ENCODE measurements at places on chromosomes 13 and 19.
A peak's percentile ranks its signal among the peaks of the same experiment; 100 is the strongest.

GRCh38 chr19:11486661-11487503 lies 6.0 kb upstream of the ELAVL3 start:
- DNase-seq, result no peak

DNA sequence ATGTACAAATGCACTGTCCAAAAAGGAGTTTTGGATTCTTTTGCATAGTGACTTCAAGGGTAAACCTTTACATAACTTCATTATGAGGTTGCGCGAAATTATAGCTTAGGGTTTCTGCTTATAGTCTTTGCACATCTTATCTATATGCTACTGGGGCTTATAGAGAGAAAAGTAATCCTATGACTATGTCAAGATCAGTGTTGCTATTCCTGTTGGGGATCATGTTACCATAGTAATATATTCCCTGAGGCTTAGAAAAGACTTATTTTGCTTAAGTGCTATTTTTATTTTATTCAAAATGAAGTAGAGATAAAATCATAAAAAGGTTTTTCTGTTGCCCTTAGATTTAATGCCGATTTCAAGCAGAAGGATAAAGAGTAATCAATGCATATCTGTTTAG lies 14.7 kb upstream of the POSTN start:
- DNase-seq, result no peak

DNA sequence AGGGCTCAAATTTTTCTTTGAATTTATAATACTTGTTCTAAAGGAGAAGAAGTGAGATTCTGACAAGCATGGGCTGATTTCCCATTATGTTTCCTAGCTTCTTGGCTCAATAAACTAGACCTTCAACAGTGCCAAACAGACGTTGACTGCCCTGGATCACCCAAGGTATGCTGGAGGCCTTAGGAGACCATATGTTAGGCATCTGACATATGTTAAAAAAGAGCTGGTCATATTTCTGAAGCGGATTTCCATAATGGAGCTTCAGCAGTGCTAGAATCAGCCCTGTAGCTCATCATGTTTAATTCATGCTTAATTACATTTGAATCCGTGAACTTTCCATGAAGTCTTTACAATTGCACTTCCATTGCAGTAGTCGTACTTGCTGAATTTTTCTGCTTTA lies 653.3 kb downstream of the DIAPH3 start:
- DNase-seq, result no peak

- no peak for DNase-seq
Measured at GRCh38 chr13:59843040-59843439, 320.7 kb downstream of the DIAPH3 start.

- no peak for DNase-seq
Measured at GRCh38 chr19:495081-495401, 1.2 kb upstream of the MADCAM1 start.

DNA sequence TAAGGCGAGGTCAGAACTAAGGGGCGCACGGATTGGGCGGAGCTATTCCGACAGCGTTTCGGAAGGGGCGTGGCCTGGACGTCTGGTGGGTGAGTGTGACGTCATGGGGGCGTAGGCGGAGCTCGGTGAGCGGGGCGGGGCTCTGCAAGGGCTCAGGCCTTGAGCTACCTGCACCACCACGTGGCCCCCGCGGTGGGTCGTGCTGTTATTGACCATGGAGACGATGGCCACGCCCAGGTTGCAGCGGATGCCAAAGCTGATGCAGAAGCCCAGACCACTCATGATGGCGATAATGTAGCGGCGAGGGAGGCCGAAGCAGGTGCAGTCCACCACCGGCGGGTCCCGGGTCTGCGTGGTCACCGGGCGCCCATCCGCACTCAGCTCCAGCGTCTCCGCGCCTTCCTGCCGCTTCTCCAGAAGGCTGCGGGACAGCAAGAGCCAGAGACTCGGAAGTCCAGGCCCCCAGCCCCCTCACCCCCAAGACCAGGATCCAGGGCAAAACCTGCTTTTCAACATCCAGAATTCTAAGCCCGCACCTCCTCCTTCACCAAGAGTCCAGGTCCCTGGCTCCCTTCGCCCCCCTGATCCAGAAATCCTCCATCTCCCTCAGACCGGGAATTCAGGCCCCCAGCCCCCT lies 4.8 kb downstream of the SLC17A7 start:
- DNase-seq, result no peak

DNA sequence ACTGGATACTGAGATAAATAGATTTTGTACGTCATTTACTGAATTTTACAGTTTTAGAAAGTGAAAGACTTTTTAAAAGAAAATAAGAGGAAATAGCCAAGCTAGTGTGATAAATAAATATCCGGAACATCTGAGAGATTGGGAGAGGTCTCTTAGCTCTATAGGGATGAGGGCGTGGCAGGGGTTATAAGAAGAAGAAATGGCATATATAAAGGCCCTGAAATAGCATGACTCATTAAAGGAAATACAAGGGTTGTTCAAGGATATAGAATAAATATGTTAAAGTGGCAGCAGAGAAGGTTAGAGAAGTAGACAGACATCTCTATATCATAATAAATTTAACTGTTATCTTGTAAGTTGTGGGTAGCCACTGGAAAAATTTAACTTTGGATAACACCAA lies 144.4 kb downstream of the MAB21L1 start:
- DNase-seq, result no peak

DNA sequence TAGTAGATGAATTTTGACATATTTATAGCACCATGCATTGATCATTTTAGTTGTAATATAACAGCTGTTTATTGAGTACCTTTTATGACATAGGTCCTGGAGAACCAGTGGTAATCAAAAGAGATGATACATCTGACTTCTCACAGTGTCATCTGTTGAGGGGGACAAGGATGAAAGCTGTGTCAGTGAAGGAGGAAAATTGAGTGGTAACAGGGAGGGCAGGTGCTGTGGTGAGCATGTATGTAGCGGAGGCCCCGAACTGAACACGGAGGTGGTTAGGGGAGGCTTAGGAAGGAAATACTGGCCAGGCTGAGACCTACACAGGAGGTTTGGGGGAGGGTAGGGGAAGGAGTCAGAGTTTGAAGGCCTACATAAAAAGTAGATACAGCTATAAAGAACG lies 199.7 kb downstream of the GGACT start:
- no peak for DNase-seq

DNA sequence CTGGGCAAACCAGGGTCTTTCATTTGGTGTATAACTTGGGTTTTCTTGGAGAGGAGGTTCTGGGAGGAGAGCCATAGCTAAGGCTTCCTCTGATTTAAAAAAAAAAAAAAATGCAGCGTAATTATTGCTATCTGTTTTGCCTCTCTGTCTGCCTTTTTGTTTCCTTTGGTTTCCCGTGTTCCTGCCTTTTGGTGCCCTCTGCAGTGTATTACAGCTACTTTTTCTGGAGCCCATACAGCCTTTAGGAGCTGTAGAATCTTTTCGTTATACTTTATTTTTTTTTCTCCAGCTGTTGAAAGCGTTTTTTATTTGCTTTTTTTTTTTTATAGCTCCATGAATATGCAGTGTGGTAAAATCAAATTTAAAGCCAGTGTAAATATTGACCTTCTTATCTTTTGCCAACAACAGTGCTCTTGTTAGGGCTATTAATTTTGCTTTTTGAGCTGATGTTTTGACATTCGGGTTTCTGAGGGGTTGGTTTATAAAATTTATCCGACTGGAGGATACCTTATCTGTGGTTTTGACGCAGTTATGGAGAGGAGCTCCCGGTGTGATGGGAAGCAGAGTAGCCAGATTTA lies 38.1 kb downstream of the ZNF493 start:
- DNase-seq, result no peak

GRCh38 chr19:2243274-2244124 lies 5.6 kb upstream of the AMH start:
- DNase-seq, result no peak

DNA sequence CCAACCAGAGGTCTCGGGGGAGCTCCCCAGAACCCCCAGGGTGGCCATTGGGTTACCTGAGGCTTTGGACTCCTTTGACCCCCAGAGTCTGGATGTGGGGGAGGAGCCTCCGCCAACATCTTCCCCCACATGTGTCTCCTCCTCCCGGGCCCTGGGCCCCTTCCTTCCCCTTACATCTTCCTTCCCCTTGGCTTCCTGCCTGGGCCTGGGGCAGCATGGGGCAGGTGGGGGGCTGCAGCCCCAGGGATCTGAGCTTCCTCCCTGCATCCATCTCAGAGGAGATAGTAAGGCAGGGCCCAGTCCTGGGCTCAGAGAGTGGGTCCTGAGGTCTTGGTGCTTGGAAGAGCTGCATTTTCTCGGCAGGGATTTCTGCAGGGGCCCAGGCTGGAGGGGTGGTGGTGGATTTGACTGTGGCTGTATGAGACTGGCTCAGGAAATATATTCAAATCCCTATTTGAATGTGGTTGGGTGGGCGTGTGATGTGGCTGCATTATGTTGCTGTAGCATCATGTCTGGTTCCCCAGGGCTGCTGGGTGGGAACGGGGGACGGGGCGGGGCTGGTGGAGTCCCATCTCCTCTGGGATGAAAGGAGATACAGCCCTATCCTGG lies 919 bp downstream of the VAV1 start:
- DNase-seq, result peak; percentile 26

DNA sequence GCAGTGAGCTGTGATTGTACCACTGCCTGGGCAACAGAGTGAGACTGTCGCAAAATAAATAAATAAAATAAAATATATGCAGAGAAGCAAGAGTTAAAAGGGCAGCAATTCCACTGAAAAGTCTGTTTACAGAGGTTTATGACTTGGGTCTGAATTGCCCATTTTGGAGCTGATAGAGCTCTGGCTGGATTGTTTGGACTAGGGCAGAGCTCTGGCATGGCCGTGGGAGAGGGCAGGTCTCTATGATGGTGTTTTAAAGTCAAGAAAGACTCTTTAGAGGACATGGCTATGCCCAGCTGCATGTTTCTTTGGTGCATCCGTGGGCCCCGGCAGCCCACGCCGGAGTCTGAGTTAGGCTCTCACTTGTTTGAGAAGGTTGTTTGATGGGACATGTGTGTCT lies 64.6 kb upstream of the C1QTNF9 start:
- DNase-seq, result no peak

DNA sequence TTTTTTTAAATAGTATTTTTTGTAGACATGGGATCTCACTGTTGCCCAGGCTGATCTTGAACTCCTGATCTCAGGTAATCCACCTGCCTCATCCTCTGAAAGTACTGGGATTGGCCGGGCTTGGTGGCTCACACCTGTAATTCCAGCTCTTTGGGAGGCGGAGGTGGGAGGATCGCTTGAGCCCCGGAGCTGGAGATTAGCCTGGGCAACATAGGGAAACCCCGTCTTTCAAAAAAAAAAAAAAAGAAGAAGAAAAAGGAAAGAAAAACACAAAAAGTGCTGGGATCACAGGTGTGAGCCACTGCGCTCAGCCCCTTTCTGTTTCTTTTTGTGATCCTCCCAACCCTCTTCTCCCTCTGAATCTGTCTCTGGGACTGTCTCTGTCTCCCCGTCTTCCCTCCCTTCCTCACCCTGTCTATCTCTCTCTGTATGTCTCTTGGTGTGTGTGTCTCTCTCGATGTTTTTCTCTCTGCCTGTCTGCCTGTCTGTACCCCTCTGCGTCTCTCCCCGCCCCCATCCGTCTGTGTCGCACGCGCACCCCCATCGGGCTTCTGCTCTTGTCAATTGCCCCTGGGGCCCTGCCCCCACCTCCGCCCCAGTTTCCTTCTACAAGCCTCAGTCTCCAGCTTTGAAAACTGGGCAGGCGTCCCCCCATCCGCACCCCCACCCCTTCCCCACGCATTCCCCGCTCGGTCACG lies 540 bp upstream of the ZFP36 start:
- DNase-seq, result peak; percentile 92

GRCh38 chr19:12912571-12912970 lies 6.5 kb downstream of the SYCE2 start:
- no peak for DNase-seq

- DNase-seq, result no peak
Measured at GRCh38 chr13:114157869-114158495, 21.1 kb upstream of the CFAP97D2 start.

- no peak for DNase-seq
Measured at GRCh38 chr19:29002336-29002735, 210.6 kb downstream of the UQCRFS1 start.

DNA sequence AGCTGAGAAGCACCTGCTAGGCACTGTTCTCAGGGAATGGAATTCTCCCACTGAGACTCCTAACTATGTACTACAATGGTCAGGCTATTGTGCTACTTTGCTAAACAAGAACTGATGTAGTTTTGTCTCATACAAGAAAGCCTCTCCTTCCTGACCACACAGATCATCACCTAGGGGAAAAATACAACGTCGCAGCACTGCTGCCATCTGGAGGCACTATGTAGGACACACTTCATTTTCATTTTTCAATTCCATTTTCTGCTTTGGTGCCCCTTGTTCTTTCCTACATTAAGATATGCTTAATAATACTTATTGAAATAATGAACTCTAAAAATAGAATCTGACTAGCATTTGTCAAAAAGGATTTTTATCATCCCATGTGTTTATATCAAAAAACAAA lies 21.1 kb downstream of the PROSER1 start:
- no peak for DNase-seq

DNA sequence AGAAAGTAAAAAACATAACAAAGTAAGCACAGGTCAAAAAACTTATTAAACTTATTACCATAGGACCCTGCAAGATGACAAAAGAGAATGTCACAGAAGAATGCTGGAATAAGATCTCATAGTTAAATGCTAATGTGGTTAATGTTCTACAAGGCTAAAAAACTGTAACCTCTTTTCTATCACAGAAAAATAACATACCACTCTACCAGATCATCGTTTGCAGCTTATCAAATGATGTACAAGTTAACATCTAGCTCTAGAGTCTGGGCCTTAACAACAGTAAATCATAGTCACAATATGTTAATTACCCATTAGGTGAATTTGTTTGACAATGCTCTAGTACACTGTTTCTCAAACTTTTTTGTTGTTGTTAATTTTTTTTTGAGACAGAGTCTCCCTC lies 53.0 kb downstream of the NUFIP1 start:
- DNase-seq, result no peak

- DNase-seq, result peak; percentile 31
Measured at GRCh38 chr19:12052497-12053169, at the start of gene ZNF878. Gene ZNF878 (minus strand): TSS chr19:12052961. CDS start chr19:12052801, 160 bp downstream.

- no peak for DNase-seq
Measured at GRCh38 chr13:43364210-43365038, 341.0 kb downstream of the DNAJC15 start.

DNA sequence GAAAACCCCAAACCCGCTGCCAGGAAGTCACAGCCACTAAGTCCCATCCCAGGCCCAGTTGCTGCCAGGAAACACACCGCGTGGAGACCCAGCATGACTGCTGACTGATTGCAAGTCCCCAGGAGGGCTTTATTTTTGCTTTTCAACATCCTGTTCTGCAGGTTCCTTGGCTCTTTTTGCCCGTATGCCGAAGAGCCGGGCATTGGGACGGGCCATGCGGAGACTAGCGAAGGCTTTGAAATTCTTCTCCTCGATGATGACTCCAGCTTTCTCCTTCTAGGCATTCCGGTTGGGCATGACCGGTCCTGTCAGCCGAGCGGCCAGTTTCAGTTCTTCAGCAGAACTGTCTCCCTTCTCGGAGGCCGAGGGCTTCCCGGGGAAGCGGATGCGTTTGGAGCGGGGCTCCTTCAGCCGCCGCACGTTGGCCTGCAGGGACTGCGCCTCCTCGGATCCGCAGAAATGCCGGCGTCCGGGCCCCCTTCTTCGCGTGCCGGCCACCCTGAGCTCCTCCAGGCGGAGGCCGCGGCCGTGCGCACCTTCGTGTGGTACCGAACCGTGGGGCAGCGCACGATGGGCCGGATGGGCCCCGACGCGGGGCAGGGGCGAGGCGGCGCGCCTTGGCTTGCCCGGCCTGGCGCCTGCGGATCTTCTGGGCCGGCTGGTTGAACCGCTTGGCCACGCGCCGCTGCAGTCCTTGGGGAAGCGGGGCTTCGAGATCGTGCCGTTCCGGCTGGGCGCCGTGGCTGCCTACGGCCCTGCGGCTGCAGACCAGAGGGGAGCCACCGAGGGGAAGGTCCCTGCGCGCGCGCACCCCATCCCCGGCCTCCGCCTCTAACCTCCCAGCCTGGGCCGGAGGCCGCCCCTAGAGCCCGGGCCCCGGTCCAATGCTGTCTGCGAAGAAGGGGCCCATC lies 15.2 kb downstream of the ZSCAN5C start:
- no peak for DNase-seq
